ENCODE measurements at places on chromosomes 1 and 21.

- no peak for DNase-seq
These were observed 167.1 kb upstream of the BEND5 start for GRCh38 chr1:48943826-48944225.

- no peak for DNase-seq
These were observed 14.7 kb upstream of the IRF2BP2 start for GRCh38 chr1:234624724-234625117.

DNA sequence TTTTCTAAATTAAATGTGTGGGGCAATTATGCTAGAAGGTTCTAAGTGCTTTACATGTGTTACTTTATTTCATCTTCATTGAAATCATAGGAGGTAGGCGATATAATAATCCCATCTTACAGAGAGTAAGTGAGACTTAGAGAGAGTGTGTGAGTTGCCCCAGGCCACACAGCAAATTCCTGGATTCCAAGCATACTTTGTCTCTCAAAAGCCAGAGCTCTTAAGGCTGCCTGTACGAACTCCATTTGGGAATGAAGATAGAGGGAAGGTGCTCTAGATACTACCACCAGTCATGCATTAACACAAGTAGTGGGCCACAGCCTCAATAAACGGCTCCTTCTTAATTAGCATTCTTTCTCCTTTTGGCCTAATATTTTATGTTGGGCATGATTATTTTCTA, 170.1 kb downstream of the SIPA1L2 start:
- DNase-seq: no peak

DNA sequence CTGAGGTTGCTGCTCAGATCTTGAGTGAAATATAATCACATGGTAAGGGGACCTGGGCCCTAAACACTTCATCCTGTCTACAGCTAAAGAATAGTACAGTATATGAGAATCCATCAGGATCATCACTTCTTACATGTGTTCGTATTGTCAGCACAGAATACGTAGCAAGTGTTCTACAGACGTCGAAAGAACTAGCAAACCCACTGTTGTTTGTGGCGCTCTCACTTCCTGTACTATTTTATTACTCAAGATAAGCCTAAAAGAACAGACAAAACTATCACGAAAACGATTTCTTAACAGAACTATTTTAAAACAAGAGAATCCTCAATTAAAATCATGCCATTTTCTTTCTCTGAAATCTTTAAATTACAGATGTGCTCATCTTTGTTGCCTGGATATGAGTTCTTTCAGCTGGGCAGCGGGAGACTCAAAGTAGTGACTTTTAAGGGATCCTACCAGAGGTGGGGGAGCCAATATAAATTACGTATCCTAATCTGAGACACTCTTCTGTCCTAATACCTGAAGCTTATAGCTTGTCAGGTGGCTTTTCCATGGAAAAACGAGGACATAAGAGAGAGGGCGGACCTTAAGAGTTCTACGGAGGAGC, 724 bp downstream of the ST7L start:
- DNase-seq: no peak

- DNase-seq: no peak
These were observed 298 bp downstream of the SSBP3 start for GRCh38 chr1:54405898-54406293.

- DNase-seq: no peak
These were observed 283.5 kb downstream of the S1PR1 start for GRCh38 chr1:101520302-101520701.

- DNase-seq: no peak
These were observed 1.8 kb downstream of the ADORA3 start for GRCh38 chr1:111501645-111502044.
